Mesendoderm (in vitro differentiated cells): ENCODE measurements at places on chromosomes 12 and 14.

DNA sequence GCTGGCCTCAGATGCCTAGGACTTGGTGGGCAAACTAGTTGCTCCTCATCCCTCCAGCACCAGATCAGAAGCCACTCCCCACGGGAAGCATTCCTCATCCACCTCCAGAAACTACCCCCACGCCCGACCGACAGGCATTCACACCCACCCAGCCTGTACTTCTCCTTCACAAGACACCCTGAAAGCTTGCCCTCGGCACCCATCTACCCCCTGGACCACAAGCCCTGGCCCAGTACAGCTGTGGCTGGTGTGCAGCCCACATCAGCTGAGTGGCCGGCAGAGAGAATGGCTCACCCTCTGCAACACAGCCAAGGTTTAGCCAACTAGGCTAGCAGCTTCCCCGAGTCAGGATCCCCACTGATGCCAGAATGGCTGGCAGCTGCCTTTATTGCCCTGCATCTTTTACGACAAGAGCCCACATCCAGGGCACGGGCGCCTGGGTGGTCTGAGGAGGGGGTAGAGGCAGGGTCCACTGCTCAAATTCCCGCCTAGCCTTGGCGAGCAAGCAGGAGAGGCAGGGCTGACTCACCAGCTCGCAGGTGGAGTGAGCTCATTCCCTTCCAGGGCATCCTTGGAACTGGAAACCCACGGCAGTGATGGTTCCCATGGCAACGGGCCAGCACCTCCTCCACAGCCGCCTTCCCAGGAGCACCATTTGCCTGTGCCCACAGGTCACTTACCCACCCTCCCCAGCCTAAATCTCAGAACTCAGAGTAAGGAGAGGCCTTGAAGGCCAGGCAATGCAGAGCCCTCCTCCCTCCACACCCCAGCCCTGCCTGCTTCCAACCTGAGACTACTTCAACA lies 17.1 kb downstream of the ACTN1 start:
- peak; percentile 93 for DNase-seq

DNA sequence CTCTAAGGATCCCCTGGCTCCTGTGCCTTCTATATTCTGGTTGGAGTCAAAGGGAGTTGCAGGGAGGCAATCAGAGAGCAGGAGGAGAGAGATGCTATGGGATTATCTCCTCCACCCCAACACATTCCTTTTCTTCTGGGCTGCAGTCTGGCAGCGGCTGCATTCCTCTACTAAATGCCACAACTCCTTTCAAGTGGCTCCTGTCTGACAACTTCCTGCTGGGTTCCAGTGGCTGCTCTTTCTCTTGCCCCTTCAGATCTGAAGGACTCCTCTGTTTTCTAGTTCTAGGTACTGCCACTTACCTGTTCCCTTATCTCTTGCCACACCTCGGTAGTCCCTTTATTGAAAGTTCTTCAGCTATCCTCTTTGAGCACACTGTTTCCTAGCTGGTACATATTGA lies 425.0 kb downstream of the SNAPC1 start:
- peak; percentile 89 for DNase-seq

DNA sequence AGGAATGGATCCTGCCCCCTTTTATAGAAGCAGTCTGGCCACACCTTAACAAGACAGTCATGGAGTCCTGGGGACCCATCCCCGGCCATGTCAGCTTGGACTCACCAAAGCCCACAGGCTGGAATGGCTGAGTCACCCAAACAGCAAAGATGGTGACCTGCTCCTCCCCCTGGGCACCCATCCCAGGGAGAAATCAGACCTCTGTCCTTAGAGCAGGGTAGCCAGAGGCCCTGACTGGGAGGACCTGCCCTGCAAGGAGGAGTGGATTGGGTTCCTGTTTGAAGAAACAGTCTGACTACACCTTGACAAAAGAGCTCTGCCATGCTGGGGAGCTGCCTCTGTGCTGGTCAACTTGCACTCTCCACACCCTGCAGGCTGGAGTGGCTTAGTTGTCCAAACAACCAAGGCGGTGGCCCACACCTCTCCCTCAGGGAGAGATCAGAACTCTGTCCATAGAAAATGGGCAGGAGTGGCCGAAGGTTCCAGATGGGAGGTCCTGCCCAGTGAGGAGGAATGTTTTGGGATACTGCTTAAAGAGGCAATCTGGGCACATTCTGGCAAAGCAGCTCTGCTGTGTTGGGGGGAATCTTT lies 16.6 kb downstream of the MGP start:
- DNase-seq: no peak

DNA sequence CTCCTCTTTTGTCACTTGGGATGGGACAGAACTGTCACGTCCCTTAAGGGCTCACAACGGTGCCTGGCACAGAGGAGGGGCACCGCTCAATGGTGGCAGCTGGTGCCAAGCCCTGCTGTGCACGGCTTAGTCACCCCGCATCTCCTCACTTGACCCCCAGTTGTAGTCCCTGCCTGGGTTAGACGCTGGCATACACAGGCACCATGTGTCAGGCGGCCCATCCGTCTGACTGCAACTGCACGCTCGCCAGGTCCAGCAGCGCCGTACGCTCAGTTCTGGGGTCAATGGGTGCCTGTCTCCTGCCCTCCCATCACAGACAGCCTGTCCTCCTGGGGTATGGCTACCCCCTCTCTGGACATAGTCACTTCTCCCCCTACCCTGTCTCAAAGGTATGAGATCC lies 1.6 kb upstream of the PACS2 start:
- no peak for DNase-seq

DNA sequence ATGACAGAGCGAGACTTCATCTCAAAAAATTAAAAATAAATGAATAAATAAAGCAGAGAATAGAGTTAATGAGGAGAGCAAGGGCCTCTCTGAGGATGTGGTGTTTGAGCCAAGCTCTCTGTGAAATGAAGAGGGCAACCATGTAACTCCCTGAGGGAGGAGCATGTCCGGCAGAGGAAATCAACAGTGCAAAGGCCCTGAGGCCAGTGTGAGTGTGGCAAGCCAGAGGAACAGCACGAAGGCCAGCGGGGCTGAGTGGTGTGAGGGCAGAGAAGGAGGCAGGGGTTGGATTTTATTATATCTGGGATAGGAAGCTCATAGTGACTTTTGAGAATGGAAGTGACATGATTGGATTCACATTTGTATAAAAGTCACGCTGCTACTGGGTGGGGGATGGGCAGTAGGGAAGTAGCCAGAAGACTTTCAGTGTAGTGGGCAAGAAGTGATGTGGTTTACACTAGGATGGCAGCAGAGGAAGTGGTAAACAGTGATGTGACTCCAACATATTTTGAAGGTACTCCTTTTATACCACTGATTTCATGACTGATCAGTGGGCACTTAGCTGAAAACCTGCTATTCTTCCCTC lies 10.3 kb upstream of the LRP1-AS start:
- no peak for DNase-seq

DNA sequence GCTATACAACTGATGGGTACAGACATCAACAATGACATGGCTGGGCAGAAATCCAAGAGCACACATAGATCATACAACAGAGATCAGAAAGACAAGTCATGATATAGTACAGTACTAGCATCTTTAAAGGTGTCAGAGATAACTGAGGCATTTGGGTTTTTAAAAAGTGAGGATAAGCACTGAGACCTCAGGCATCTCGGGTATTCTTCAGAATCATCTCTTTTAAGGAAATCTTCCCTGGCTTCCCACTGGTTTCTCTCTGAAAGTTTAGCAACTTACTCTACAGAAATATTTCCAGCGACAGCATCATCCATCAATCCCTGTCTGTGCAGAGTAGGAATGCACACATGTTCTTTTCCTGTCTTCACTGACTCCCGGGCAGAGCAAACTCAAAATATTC lies 93.2 kb upstream of the PARP11 start:
- no peak for DNase-seq

DNA sequence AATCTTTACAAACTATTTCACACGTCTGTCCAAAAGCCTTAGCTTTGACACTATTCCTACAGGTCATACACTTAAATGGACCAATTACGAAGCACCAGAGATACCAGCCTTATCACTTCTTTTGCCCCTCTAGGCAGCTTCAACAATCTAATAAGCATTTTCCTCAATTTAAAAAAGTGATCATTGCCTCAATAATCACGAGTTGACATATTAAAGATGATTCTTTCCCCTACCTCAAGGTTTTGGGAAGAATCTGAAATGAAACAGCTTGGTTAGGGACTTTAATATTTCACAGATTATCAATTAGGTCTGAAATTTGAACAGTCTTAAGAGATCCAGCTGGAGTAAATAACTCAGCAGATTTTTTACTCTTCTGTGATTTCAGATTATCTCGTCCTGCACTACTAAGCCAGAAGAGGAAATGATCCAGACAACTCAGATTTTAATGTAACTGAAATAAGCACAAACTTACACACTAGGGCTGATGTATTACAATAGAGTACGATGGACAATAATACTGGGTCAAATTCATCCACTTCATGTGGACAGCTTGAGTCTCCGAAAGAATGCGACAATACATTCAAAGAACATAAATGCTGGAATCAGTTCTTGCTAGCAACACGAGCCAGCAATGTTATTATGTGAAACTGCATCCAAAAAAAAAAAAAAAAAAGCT lies 15.9 kb downstream of the UBE2N start:
- peak; percentile 66 for DNase-seq
